ENCODE measurements at places on chromosomes 16 and 17.

- peak; percentile 49 for DNase-seq
These were observed at the start of gene TAC4 for GRCh38 chr17:49848019-49848473. Gene TAC4 (minus strand): TSS chr17:49848069. CDS start chr17:49848017, 52 bp downstream.

- DNase-seq, result no peak
These were observed 141.7 kb downstream of the CDK5R1 start for GRCh38 chr17:32628271-32629044.

- DNase-seq, result no peak
These were observed 16.2 kb downstream of the PSMD3 start for GRCh38 chr17:39996800-39997199.

GRCh38 chr17:6501359-6501758 is 55.0 kb downstream of the PITPNM3 start:
- DNase-seq, result no peak

- no peak for DNase-seq
These were observed 17.2 kb downstream of the SLC16A3 start for GRCh38 chr17:82246040-82246364.

- DNase-seq, result no peak
These were observed 162.7 kb upstream of the CDC42EP4 start for GRCh38 chr17:73474370-73474988.

DNA sequence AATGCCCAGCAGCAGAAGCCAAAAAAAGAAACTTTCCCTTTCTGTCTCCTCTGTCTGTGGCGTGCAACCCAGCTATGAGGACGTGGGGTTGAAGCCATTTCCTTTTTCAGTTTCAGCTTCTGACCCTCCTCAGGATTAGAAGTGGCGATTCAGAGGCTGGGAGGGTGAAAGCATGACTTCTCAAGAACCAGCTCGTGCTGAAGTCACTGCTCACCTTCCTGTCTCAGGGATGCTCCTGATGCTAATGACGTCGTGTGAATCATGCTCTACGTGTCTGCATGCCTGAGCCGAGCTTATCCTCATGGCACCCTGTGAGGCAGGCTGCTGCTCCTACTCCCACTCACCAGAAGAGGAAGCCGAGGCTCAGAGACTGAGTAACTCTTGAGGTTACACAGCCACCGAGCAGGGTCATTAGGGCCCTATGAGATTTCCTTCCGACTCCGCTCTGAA is 5.7 kb upstream of the LPO start:
- DNase-seq, result no peak

DNA sequence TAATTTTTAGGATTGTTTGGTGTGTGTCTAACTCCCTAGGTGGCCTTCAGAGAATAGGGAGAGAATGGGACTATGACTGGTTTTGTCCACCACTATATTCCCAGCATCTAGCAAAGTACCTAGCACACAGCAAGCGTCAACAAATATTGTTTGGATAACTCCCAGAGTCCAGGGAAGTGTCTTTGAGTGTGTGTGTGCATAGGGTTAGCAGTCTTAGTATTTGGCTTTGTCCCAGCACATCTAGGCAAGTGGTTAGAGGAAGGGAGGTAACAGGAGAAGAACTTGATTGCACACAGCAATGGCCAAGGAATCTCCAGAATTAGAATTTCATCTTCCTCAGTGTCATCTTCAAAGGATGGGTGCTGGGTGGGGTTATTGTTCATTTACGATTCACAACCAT is 385.4 kb upstream of the CDH5 start:
- DNase-seq, result no peak

GRCh38 chr17:35244341-35245195 is 1.7 kb downstream of the SLFN5 start:
- DNase-seq, result peak; percentile 93

GRCh38 chr16:87216841-87217275 is 100.3 kb downstream of the C16orf95 start:
- DNase-seq, result no peak

DNA sequence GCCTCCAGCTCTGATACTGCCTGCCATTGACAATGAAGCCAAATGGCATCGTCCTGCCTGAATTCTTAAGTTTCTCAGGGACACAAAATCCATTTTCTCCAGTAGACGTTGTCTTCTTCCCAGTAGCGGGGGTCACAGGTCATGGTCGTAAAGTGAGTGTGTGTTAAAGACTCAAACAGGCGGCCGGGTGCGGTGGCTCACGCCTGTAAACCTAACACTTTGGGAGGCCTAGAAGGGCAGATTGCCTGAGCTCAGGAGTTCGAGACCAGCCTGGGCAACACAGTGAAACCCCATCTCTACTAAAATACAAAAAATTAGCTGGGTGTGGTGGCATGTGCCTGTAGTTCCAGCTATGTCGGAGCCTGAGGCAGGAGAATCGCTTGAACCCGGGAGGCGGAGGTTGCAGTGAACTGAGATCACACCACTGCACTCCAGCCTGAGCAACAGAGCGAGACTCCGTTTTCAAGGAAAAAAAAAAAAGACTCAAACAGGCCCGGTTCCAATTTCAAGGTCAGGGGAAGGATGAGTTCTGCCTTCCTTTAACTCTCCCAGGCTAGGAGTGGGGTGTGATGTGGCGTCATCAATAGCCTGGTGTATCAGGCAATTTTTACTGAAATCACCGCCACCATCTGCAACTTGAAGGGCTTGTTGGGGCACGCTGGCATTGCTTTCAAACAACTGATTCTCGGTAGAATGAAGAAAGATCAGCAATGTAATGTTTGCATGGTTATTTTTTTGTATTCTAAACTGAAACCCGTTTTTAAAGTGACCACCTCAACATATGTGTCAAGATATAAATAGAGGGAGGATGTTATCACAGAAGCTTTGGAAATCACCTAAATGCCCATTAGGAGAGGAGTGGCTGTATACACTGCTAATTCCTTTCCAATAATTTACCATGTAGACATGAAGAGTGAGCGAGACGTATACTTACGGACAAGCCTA is 91.0 kb downstream of the WSCD1 start:
- DNase-seq, result no peak

DNA sequence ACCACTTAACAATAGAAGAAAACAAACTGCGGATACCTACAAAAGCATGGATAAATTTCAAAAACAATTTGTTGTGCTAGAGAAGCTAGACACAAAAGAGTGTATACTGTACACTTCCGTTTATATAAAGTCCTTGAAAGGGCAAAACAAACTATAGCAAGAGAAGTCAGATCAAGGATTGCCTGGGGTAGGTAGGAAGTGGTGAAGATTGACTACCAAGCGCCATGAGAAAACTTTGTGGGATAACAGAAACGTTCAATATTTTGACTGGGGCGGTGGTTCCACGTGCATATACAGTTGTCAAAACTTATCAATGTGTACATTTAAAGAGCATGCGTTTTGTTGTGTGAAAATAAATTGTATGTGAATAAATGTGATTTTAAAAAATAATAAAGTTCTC is 55.6 kb upstream of the CCL2 start:
- no peak for DNase-seq

DNA sequence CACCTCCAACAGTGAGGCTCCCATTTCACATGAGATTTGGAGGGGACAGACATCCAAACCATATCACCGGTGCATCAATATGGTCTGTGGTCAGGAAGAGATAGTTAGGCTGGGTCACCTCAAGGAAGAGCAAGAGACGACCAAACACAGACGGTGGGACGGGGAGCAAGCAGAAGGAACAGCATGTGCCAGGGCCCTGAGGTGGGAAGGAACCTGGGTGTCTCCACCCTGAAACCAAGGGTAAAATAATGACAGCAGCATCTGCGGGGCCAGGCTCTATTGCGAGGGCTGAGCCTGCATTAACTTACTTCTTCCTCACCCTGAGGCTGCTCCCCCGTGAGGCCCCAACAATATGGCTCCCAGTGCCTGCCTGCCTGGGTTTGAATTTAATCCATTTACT is 8.9 kb upstream of the PRSS21 start:
- DNase-seq, result no peak

- DNase-seq, result no peak
These were observed 39.9 kb upstream of the LONP2 start for GRCh38 chr16:48203974-48204824.

- no peak for DNase-seq
These were observed 15.4 kb upstream of the MEAK7 start for GRCh38 chr16:84519855-84520254.

DNA sequence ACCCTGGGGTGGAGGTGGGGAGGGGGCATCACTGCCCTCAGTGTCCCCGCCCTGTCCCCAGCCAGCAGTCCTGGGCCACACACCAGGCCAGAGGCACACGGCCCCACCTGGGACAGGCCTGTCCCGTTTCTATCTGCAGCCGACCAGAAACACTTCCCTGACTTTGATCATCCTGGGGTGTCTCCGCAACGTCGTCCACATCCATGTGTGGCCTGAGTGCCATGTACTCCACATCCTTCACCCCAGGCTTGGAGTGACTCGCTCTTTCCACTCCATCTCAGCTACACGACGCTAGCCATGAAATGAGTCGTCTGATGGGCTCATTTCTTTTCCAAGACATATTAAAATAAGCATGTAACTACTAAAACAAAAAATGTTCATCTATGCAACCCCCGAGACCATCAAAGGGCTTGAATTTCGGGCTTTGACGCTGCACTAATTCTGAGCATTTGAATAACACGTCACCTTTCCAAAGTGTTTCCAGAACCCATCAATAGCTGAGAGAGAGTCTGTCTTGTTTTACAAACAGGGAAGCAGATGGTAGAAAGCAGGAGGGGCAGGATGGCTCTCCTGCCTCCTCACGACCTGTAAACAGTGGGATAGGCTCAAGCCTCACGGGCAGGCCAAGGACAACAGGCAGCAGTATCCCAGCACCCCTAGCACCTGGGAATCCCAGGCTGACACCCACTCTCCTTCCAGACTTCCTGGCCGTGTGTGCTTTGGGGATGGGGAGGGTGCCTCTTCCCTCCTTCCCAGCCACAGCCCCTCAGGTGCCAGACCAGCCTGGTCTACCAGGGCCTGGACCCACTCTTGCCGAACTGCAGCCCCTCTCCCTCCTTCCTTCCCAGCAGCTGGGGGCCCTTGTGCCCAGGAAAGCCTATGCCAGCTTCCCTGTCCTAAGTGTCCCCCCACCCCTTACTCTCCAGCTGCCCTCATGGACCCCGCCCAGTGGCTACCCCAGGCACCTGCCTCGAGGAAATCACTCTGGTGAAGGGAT is 20.0 kb upstream of the RASD1 start:
- no peak for DNase-seq

DNA sequence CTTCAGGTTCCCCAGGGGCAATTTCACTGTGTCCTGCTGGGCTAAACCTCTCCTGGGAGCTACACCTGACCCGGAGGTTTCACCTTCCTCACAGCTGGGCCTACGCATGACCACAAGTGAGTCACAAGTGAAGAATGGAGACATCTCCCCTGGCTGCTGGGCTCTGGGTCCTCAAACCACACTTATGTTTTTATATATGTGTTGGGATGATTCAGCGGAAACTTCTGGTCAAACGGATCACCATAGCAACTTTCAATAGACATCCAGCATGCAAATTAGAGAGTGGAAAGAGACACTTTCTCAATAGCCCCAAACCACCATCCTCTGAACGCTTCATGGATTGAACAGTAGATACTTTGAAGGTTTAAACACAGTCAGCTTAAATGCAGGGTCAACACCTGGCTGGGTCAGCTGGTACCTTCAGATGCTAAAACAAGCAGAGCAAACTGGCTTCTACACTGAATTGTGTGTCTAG is 28.0 kb upstream of the MAF start:
- peak; percentile 88 for DNase-seq

GRCh38 chr16:56306690-56307533 is 115.6 kb downstream of the GNAO1 start:
- no peak for DNase-seq

GRCh38 chr16:53911513-53911912 is 207.6 kb downstream of the FTO start:
- no peak for DNase-seq

DNA sequence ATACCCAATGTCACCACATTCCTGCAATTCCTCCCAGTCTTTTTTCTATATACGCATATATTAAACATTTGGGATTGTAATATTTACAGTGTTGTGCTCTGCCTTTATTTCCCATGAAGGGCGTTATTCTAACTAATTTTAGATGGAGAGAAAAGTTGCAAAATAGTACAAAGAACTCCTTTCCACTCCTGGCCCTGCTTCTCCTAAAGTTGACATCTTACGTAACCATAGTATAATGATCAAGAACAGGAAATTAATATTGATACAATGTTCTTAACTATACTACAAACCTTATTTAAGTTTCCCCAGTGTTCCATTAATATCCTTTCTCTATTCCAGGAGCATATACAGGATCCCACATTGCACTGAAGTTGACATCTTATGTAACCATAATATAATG is 46.3 kb downstream of the TK2 start:
- DNase-seq, result no peak

- no peak for DNase-seq
These were observed 21.5 kb downstream of the TMEM235 start for GRCh38 chr17:78252701-78253635.

- DNase-seq, result peak; percentile 96
These were observed at the start of gene ZNF232 for GRCh38 chr17:5111402-5112204. Gene ZNF232 (minus strand): TSS chr17:5111878. CDS start chr17:5111822, 56 bp downstream.

DNA sequence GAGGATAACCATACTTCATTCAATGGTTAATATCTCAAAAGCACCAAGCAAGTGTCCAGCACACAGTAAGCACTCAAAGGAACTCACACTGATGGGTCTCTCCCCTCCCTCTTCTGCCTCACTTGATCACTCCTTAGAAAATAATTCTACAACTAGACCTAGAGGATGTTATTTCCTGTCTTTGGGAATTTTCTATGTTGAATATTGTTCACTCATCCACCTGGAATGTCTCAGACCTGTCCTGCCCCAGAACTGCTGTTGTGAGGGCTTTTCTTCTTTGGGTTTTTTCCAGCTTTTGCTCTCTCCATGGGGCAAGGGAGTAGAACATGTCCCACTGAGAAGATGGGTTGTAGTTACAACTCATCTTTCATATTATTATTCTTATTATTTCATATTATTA is 25.3 kb downstream of the NXPH3 start:
- no peak for DNase-seq

- DNase-seq, result no peak
These were observed 56.3 kb downstream of the CREBBP start for GRCh38 chr16:3824121-3824795.

- DNase-seq, result no peak
These were observed 26.9 kb downstream of the TPSG1 start for GRCh38 chr16:1198194-1198593.

GRCh38 chr16:11298143-11298900 is 17.2 kb upstream of the PRM1 start:
- DNase-seq, result no peak

GRCh38 chr17:73003487-73003886 is 89.0 kb downstream of the SLC39A11 start:
- no peak for DNase-seq

GRCh38 chr16:15703029-15703736 is 53.1 kb downstream of the NDE1 start:
- no peak for DNase-seq

DNA sequence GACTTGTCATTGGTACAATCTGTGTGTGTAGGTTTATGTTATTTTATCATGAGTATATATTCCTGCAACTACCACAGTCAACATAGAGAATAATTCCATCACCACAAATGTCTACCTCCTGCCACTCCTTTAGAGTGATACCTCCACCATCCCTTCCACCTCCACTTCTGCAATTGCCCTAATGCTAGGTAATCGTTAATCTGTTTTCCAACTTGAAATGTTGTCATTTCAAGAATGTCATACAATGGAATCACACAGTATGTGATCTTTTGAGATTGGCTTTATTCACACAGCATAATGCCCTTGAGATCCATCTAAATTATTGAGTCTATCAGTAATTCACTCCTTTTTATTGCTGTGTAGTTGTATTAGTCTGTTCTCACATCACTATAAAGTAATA is 414.8 kb upstream of the C16orf82 start:
- no peak for DNase-seq

GRCh38 chr17:36647636-36648035 is 46.3 kb downstream of the MRM1 start:
- DNase-seq, result no peak

All from activated effector memory CD4-positive, alpha-beta T cell treated with anti-CD3 and anti-CD28 coated beads, Interleukin-2, amount 50 U/mL, for 16 hours (primary cell).